ENCODE measurements at places on chromosomes 3 and 15.

DNA sequence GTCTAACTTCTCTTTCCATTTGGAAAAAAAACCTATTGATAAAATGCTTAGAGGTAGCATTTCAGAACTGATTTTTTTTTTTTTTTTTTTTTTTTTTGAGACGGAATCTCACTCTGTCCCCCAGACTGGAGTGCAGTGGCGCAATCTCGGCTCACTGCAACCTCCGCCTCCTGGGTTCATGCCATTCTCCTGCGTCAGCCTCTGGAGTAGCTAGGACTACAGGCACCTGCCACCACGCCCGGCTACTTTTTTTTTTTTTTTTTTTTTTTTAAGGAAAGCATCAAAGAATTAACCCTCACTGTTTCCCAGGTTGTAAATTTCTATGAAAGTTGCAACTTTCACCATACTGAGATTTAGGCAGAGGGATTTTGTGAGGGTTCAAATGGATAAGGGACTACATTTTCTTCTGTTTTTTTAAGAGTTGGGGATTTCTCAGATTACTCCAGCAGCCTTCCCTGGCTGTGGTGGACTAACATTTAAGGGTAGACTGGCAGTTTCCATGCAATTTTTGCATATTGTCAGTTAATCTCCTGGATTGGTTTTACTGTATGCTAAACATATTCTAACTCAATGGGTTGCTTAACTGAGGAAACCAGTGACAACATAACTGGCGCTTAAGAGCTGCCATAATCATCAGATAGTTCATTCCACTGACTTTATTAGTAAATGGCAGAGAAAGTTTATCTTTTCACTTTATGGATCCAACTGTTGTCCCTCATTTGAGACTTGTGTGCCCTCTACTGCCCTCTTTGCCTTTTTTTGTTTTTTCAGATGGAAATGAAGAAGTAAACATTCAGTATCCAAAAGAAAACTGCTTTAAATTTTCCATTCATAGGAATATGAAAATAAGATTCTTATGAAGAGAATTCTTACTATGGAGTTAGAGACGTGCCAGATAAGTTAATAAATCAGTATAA lies 93.7 kb downstream of the NPTN start:
- DNase-seq: no peak

- DNase-seq: no peak
Measured at GRCh38 chr3:4162096-4162495, 141.1 kb upstream of the SETMAR start.

DNA sequence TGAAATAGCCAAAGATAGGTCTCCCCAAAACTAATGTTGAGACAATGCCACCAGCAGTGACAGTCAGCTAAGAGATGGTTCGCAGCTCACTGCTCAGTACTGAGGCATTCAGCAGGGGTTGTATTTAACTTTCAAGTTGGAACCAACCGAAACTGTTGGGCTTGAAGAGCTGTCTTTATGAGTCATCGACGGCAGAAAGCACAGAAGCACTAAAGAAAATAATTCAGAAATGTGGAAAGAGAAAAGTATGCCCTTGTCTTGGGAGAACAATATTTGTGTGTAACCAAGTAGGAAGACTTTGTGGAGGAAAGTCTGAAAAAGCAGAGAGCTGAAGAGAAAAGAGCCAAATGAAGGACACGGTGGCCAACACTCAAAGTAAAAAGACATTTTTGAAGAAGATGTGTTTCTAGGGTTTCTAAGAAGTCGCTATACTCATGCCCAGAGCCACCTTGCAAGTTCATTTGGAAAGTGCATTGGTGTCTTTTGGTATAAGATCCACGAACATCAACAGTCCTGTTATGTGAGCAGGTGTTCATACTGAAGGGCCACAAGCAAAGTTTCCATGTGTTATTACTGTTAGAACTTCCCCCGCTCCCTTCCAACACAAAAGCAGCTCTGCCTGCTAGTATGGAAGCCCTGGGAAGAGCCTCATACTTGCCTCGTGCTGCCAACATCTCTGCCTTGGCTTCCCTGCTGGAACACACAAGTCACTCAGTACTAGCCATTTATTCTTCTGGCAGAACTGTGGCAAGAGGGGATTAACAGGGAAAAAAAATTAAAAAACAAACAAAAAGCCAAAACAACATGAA lies 4.1 kb upstream of the RARB start:
- DNase-seq: no peak

- DNase-seq: no peak
Measured at GRCh38 chr3:100993309-100993708, at the start of gene ABI3BP. Gene ABI3BP, minus strand, starts transcription at chr3:100993421. Its CDS starts 37 bp downstream, at chr3:100993384.

DNA sequence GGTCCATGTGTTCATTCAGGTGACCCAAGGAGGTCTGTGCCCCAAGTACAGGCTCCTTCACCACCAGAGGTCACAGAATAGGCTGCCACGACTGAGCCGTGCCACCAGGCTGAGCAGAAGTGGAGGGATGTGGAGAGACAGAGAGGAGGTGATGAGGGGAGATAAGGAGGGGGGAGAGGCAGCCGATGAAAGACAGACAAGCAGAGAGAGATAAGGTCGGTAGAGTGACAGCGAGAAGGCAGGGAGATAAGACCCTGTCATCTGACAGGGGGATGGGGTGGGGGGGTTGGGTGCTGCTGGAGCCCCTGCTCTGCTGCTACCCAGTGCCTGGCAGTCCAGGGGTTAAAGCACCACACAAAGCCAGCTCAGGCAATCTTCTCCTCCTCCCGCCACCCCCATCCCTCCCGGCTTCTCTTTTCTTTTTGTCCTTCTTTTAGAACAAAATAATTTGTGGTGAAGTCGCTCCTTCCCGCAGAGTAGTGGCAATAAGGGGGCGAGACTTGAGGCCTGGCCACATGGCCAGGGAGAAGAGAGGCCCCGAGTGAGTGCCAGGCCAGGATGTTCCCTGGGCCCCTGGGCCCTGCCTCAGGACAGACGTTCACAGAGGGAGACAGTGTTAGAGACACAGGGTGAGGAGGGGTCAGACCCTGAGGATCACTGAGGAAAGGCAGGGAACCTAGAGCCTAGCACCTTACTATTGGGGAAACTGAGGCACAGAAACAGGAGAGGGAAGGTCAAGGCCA lies 67.9 kb downstream of the CACNA2D2 start:
- DNase-seq: no peak

DNA sequence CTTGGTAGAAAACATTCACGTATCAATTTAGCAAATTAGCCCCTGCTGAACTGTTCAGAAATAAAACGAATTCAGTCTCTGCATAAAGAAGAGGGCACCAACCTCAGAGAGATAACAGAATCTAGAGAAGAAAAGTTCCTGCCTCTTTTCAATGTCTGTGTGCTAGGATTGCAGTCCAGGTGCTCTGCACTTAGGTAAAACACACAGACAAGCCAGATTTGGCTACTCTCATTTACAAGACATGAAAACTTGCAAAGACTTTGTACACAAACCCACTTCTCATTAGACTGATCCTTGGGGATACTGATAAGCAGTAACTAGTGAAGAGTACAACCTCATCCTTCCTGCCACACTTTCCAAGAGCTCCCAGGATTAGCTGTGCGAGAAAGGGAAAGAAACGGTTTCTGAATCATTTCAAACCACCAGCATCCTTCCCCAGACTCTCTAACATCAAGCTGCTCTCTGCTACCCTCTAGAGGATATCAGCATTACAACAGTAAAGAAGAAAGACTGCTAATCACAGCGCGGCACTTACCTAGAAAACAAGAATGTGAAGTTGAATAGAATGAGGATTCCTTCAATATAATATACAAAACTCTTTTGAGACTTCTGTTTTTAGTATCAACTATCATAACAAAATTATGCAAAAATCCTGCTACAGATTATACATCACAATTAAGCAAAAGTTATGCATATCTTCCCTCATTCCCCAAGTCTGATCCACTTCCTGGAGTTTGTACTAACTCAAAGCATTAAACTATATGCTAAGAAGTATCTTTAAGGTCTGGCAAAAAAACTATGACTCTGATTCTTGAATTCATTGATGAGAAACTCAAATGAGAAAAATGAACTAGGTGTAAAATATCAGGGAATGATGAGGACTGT lies 306.4 kb downstream of the MAGI1 start:
- DNase-seq: no peak

- no peak for DNase-seq
Measured at GRCh38 chr3:39323494-39323893, 6.0 kb upstream of the CCR8 start.

GRCh38 chr3:65779390-65779789 lies 259.3 kb downstream of the MAGI1 start:
- no peak for DNase-seq

GRCh38 chr15:67037694-67038093 lies 27.7 kb upstream of the SMAD3 start:
- DNase-seq: no peak

DNA sequence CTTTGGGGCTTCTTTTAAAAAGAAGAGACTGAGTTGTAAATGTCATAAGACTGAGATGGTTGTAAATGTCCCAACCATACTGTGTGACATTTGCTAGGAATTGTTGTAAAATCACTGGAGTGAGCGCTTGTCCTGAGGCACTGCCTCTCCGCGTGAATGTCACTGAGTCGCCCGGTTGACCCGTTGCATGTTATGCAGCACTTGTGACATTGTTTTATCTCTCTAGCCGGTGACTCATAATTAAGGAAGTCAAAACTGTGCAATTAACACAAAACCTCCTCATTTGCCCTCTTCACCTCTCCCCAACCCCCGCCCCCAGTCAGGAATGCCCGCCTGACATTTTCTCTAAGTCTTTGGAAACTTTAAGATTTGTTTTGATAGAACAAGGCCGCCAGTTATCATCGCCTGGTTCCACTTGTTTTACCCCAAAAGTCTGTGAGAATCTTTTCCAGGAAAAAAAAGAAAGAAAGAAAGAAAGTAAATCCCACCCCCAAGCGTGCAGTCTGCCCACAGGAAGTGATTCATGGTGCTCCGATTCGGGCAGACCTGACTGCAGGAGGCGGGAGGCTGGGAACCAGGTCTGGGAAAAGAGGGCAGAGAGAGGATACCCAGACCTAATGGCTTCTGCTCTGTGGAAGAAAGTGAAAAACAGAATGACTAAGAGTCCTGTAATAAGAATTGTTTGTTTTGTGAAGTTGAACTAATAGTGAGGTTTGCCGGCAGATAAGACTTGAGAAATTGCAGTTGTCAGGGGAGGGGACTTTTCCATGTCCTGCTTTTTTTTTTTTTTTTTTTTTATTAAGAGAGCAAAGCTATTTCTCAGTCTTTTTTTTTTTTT lies 84.8 kb downstream of the SMAD3 start:
- no peak for DNase-seq

DNA sequence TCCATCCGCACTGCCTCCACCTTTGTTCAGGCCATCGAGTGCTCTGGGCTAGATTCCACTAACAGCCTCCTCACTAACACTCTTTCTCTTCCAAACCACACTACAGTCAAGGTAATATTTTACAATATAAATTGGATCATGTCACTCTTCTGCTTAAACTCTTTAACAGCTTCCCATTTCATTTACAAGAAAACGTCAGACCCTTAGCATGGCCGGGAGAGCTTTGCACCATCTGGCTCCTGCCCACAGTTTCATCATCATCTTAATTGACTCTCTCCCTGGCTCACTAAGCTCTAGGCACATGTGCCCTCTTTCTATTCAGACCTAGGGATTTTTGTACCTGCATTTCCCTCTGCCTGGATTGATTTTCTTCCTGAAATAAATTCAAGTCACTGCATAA lies 354.7 kb downstream of the FGF12 start:
- DNase-seq: no peak

GRCh38 chr3:142966808-142967207 lies 3.3 kb upstream of the PAQR9 start:
- no peak for DNase-seq

DNA sequence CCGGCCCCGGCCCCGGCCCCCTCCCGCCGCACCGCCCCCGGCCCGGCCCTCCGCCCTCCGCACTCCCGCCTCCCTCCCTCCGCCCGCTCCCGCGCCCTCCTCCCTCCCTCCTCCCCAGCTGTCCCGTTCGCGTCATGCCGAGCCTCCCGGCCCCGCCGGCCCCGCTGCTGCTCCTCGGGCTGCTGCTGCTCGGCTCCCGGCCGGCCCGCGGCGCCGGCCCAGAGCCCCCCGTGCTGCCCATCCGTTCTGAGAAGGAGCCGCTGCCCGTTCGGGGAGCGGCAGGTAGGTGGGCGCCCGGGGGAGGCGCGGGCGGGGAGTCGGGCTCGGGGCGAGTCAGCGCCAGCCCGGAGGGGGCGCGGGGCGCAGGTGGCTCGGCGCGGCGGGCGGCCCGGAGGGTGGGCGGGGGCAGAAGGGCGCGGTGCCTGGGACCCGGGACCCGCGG lies 352 bp downstream of the CHRD start:
- DNase-seq: no peak

DNA sequence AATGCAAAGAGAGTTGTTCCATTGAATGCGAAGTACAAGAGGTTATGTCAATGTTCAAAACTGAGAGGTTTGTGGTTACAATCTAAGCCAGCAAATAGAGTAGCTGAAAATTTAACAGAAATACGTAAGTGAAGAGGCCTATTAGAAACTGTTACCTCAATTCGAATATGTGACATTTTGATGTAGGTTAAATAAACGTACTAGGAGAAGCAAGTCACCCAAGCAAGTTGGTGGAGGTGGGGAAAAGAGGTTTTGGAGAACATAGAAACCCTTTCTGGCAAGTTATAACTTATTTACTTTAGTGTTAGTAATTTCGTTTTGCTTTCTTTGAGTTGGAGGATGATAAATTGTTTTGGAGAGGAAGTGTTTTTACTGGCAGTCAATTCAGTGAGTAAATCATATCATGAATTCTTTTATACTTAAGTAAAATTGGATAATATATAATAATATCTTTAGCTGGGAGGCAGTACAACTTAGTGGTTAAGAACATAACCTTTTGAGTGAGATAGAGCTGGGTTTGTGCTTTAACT lies 91.2 kb upstream of the NAALADL2 start:
- DNase-seq: no peak

GRCh38 chr15:81095690-81096365 lies 38.2 kb upstream of the CFAP161 start:
- DNase-seq: no peak

GRCh38 chr15:70281811-70282307 lies 184.1 kb upstream of the TLE3 start:
- no peak for DNase-seq

- DNase-seq: no peak
Measured at GRCh38 chr3:131306242-131306641, 75.3 kb upstream of the NUDT16 start.

- no peak for DNase-seq
Measured at GRCh38 chr3:125381314-125381713, 6.2 kb upstream of the ZNF148 start.
